Renal pelvis (tissue), 12 donors: ENCODE measurements at places on chromosomes 7 and 10.

DNA sequence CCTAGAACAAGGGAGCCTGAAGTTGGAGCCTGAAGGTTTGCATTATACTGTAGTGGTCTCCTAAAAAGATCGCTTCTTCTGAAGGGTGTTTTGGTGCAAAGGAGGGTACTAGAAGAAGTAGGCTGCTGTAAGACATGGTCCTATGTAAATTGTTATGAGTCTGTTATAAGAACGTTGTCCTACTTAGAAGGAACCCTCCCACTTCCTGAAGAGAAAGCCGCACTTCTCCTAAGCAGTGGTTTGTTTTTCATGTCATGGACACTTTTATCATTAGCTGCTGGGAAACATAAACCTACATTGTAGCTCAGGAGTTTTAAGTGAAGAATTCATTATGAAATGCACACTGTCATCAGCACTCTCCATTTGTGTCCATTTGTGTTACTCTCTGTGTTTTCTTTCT is 129.1 kb upstream of the ITGB1 start:
- no peak for DNase-seq

DNA sequence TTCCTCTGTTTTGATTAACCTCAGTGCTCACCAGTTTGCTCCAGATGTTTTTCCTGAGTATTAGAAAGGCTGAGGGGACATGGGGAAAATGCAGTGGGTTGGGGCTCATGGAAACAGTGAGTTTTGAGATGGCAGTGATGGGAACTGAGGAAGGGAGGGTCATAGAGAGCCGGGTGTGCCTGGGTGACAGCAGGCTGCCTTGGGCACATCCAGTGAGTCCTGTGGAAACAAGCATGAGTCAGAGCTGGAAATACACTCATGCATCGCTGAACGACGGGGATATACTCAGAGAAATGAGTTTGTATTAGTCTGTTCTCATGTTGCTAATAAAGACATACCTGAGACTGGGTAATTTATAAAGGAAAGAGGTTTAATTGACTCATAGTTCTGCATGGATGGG is 202.2 kb downstream of the TMEM178B start:
- DNase-seq = no peak

GRCh38 chr10:29962166-29962850 is 97.1 kb downstream of the JCAD start:
- DNase-seq = no peak

- DNase-seq = no peak
These were observed 19.9 kb downstream of the PPP2R2D start for GRCh38 chr10:131920693-131921092.

DNA sequence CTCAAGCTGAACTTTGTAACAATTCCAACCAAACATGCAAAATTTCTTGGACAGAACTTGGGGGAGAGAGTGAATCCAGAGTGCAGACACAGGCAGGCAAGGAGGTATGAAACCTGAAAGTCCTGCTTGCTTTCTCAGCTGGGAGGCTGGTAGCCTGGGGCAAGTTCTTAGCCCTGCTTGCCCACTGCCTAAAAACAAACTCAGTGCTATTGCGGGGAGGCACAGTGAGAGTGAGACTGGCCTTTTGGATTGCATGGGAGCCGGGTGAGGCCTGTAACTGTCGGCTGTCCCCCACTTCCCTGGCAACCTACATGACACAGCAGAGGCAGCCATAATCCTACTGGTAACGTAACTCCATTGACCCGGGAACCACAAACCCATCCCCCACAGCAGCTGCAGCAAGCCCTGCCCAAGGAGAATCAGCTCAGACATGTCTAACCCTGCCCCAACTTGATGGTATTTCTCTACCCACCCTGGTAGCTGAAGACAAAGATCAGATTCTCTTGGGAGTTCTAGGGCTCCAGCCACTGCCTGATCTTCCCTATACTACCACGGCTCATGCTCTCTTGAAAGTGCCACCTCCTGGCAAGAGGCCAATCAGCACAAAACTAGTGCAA is 663.6 kb downstream of the GRM8 start:
- no peak for DNase-seq

- DNase-seq = no peak
These were observed 8.1 kb downstream of the TTYH3 start for GRCh38 chr7:2639695-2640481.

- DNase-seq = no peak
These were observed 306.1 kb downstream of the DGKB start for GRCh38 chr7:14596421-14596820.
